ENCODE measurements at places on chromosomes 7 and 10.

GRCh38 chr7:123622660-123623386 is 21.2 kb downstream of the ASB15 start:
- peak; percentile 87 for DNase-seq

DNA sequence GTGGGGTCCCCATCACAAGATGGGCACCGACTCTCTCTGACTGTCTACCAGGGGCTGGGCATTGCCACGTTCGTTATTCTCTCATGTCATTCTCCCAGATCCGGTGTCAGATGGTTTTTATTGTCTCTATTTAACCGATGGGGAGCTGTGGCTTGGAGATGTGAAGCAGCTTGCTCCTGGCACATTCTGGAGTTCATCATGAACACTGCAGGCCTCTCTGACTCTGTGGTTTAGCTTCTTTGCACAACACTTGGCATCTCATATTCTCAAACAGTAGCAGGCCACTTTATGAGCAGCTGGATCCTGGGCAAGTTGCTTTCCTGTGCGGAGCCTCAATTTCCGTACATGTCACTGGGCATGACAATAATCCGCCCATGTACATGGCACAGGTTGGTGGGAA is 119.9 kb downstream of the LRRC18 start:
- no peak for DNase-seq

GRCh38 chr10:122490268-122490667 is 28.9 kb downstream of the HTRA1 start:
- no peak for DNase-seq

DNA sequence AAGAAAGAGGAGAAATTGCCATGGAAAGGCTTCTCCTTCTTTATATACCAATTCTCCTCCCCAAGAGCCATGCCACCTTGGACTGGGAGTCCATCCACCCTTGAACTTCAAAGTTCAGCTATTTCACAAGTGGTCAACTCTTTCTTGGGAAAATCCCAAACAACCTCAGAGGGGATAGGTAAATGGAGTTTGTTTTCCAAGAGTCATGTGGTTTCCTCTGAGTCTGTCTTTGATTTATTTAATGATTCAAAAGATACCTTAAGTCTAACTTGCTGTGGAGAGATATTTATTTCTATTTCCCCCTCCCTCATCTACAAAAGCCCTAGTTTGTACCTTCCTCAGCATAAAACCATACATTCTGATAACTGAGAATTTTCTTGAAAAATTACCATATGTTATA is 758.6 kb upstream of the IGFBP3 start:
- DNase-seq = no peak

DNA sequence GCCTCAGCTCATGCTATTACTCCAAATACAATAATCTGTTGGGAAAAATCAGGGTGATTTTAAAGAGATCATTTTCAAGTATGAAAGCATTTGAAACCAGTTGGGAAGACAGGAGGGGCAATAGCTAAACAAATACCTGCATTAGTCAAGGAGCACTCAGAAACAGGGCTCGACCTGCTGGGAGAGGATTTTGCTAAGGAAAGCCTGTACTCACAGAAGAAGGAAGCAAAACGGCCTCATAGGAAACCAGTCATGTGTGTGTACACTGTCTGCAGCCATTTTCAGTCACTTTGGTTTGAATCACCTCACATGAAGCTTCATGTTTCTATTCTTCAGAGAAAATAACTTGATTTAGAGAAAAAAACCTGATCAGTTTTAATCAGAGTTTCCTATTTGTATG is 38.6 kb downstream of the FZD1 start:
- no peak for DNase-seq

GRCh38 chr10:88913788-88914187 is 33.7 kb downstream of the STAMBPL1 start:
- no peak for DNase-seq

DNA sequence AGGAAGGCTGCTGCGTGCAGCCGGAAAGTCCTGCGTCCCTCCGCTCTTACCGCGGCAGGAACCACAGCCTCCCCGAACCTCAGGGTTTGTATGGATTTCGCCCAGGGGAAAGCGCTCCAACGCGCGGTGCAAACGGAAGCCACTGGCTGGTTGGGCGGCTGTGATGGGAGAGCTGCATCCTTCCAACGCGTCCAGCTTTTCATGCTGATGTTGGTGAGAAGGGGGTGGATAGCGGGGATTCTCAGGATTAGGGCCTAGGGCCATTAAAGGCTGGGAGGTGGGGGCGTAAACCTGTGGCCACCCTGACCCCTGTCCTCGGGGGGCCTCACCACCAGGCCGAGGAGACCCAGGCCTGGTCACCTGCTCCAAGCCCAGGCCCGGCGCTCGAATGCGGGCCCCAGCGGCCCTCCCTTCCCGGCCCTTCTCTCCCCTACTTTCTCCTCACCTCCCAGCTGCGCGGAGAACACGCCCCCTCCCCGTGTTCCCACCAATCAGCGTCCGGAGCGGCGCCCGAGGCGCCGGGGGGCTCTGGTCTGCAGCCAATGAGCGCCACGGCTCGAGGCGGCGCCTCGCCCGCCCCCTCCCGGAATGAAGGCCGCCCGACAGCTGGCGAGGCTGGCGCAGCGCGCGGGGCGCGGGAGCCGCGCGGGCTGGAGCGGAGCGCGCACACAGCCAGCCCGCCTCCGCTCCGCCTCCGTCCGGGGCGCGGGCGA is 458 bp upstream of the NANOS1 start:
- peak; percentile 86 for DNase-seq

DNA sequence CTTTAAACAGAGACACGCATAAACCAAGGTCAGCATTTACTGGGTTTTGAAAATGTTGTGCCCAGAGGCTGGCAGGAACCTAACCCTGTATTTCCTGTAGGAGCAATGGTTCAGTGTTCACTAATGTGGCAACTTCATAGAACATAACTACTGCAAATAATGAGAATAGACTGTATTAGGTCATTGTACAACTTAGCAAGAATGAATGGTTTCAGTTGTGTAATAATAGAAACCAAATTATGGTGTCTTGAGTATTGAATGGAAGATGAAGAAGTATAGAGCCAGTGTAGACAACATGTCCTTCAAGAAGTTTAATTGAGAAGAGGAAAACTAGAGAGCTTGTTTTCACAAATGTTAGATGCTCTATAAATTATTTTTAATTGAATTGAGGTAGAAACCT is 172.5 kb downstream of the BUB3 start:
- no peak for DNase-seq

DNA sequence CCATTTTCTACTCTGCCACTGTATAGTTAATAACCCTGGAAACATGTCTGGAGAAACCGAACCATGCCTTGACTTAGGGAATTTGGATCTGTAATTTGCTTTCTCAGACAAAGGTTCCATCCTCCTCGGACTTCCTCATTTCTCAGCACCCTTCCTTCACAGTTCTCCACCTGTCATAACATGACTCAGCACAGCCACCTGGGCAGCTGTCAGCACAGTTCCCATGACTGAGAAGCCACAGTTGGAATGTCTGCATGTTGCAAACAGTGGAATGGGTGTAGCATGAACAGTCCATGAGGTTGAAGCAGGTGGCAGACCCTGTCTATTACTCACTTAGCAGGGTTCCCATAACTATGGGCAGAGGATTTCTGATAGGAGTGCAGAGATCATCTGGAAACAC is 634 bp upstream of the OR9A4 start:
- DNase-seq = no peak

GRCh38 chr7:94620703-94621118 is 35.2 kb downstream of the SGCE start:
- DNase-seq = no peak

GRCh38 chr7:82599895-82600294 is 156.3 kb upstream of the CACNA2D1 start:
- no peak for DNase-seq

GRCh38 chr7:115097175-115097671 is 175.3 kb downstream of the MDFIC start:
- no peak for DNase-seq

- no peak for DNase-seq
Measured at GRCh38 chr10:79038841-79039201, 29.9 kb upstream of the ZMIZ1 start.

GRCh38 chr10:118339111-118339510 is 3.0 kb downstream of the FAM204A start:
- no peak for DNase-seq

- no peak for DNase-seq
Measured at GRCh38 chr10:7794251-7795026, 6.5 kb downstream of the ATP5F1C start.

DNA sequence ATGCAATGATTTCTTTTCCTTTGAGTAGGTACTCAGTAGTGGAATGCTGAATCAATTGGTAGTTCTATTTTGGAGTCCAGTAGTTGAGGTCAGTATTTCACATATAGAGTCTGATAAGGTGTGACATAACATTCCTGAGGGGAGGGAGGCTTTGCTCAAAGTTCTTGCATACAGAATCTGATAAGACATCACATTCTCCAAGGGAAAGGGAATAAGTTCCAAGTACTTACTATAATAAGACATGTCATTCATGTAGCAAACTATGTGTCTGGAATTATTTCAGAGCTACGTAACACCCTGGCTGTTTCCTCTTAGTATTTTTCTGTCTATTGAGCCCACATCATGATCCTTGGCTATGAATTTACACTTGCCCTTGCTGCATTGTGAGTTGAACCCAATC is 74.3 kb upstream of the POM121L12 start:
- no peak for DNase-seq

DNA sequence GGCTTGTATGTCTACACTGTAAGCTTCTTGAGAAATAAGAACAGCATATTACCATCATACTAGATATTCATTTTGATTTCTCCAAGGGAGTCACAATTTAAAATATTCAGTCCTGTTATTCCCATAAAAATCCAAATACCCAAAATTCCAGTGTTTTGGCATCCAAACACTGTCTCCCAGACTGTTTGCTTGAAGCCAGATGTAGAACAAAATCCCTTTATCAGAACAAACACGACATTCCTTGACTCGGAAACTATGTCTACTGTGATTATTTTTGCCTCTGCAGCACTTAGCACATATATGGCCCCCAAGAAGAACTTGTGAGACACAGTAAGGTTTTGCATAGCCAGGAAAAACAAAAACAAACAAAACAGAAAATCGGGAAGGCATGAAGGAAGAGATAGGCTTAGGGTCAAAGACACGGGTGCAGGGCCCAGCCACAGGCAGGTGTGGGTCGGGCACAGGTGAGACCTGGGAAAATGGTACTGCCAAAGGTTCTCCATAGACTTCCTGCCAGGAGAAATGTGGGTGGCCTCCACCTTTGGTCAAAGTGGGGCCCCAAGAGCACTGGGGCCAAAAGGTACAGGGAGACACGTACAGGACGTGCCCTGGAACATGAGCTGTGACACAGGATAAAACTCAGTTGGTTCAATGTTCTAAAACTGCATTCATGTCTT is 36.5 kb downstream of the CPXM2 start:
- DNase-seq = no peak

GRCh38 chr7:55134786-55135185 is 116.0 kb downstream of the EGFR start:
- DNase-seq = no peak

DNA sequence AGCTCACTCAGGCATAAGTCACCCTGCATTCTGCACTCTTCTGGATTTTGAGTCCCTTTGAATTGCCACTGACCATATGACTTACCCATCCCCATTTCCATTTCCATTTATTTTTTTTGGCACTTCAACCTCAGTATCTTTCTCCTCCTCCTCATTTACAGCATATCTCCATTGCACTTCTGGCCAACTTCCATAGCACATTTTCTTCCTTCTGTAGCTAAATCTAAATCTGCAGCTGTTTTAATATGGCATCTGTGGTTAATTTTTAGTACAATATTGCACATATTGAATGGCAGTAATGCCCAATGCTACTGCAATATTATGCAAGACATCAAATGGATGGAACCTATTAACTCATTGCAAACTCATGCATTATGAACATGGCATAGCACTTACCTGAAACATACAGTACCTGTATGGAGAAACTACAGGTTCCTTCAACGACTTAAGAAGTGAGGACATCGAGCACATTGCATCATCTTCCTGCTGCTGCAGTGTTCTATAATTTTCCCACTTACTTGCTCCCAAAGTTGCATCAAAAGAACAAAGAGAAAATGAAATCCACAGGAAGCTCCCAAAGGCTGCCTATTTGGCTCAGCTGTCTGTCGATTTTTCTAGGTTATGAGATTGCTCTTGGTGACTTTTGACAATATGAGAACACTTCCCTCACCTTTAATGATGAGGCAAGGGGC is 55.7 kb downstream of the LRRTM3 start:
- no peak for DNase-seq

DNA sequence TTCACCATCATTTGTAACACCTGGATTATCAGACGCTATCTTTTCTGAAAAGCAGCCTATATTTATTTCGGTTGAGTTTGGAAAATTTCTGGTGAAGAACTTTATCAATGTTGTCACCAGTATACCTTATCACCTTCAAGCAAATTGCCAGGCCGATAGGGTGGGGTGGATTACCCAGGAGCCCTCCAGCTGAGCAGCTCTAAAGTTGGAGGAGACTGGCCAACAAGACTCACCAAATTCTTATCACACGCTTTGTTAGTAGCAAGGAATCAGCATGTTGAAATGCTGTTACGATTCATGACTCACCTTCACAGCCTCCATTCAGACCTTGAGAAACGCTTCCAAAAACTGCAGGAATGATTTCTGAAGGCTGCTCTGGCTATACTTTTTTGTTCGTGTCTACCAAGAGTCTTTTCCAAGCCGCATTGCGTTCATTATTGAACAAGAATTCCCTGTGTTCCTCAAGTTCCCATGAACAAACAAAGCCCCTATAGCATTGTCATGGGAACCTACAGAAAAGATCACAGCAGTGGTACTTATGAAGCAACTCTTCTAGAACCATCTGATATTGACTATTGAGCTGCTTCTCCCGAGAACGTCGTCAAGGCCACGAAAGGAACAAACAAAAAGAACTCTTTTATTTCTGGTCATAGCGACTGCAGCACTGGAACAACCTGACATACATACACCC is 291.4 kb downstream of the SFMBT2 start:
- DNase-seq = no peak

DNA sequence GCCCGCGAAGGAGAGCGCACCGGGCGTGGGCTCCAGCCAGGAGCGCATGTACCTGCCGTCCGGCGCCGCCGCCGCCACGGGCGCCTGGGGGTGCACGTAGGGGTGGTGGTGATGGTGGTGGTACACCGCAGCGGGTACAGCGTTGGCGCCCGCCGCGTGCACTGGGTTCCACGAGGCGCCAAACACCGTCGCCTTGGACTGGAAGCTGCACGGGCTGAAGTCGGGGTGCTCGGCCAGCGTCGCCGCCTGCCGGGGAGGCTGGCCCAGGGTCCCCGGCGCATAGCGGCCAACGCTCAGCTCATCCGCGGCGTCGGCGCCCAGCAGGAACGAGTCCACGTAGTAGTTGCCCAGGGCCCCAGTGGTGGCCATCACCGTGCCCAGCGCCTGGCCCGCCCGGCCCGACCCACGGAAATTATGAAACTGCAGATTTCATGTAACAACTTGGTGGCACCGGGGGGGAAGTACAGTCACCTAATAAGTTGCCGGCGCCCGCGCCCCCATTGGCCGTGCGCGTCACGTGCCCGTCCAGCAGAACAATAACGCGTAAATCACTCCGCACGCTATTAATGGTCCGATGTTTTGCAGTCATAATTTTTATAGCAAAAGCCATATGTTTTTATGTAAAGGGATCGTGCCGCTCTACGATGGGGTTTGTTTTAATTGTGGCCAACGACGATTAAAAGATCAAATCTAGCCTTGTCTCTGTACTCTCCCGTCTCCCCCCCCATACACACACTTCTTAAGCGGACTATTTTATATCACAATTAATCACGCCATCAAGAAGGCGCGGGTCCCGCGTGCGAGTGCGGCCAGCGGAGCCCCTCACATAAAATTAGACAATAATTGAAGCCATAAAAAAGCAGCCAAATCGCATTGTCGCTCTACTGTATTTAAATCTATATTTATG is at the start of gene HOXA9:
Gene HOXA9, minus strand, starts transcription at position 449 of the 907 bp plus-strand sequence. Its CDS starts 80 bp downstream, at position 369.
- DNase-seq = peak; percentile 75

All from NCI-H1930 (cell line).